ENCODE measurements at places on chromosomes 1 and 21.

GRCh38 chr1:2044510-2045319 is 5.5 kb upstream of the PRKCZ start:
- DNase-seq, result peak; percentile 62

DNA sequence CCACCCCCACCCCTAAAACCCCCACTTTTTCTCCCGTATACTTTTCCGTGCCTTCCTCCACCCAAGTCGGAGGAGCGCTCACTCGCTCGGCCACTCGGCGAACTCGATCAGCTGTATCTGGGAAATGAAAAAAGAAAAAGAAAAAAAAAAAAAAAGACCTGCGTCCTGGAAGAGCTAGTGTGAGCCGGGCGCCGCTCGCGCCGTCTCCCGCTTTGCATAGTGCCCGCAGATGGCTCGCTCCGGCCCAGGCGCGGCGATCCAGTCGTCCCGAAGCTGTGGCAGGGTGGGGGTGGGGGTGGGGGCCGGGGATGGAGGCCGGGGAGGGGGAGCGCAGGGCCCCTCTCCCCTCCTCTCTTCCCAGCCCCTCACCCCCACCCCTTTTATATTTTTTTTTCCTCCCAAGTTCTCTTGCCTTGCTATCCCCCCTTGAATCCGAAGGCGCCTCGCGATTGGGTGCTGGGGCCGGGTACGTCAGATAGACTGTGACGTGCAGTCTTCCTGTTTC is 299 bp upstream of the PROX1 start:
- peak; percentile 55 for DNase-seq

DNA sequence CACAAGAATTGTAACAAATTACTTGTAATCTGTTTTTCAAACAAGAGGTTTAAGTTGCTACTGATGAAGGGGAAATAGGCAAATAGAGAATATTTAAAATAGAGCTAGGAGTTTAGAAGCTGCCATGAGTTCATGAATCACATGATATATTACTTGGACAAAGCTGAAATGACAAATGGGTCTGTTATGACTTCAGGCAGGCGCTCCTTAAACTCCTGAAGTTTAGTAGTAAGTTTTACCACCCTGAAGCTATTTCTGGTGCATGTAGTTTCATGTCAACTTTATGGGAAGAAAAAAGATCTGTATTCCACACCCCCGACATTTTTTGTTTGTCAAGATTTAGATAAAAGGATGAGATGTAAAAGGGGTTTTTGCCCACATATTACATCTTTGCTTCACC is 58.5 kb downstream of the PLA2G4A start:
- DNase-seq, result no peak

GRCh38 chr1:27314169-27314568 is 7.8 kb upstream of the TMEM222 start:
- no peak for DNase-seq

DNA sequence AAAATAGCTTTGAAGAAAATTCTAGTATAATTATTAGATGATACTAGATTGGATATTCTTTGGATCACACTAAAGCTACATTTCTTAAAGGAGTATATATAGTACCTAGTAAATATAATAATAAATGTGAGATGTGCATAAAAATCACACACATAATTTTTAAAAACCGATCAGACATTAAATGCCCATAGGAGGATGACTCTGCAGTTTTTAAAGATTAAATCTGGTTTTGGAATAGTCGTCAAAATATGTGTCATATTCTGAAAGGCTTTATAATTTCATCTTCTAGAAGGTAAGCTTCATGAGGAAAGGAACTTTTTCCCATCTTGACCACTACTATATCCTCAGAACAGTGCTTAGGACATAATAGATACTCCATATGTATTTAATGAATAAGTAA is 169.0 kb downstream of the NRIP1 start:
- DNase-seq, result no peak

DNA sequence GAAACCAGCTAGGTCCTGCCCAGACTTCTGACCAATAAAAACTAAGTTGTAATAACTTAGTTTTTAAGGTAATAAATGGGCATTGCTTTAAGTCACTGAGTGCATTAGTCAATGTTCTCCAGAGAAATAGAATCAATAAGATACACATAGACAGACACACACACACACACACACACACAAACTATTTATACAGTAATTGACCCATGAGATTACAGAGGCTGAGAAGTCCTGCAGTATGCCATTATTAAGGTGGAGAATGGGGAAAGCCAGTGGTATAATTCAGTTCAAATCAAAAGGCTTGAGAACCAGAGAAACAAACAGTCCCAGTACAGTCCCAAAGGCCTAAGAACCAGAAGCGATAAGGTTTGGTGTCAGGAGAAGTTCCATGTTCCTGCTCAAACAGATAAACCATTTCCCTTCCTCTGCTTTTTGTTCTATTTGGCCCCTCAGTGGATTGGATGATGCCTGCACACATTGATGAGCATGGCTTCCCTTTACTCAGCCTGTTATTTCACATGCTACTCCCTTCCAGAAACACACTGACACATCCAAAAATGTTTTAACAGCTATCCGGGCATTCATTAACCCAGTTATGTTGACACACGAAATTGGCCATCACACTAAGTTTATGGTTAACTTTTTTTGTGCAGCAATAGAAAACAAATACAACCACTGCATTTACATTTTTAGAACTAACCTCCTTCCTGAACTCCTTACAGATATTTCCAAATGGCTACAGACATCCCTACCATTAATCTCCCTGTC is 828.2 kb upstream of the NCAM2 start:
- DNase-seq, result no peak

- DNase-seq, result no peak
Measured at GRCh38 chr21:43781846-43782245, 5.7 kb upstream of the CSTB start.

- DNase-seq, result no peak
Measured at GRCh38 chr1:216814576-216815259, 91.5 kb upstream of the ESRRG start.
